GDM1 (cell line): ENCODE measurements at places on chromosomes 16 and 17.

- DNase-seq, result no peak
Measured at GRCh38 chr17:43562679-43563599, 16.8 kb upstream of the ETV4 start.

DNA sequence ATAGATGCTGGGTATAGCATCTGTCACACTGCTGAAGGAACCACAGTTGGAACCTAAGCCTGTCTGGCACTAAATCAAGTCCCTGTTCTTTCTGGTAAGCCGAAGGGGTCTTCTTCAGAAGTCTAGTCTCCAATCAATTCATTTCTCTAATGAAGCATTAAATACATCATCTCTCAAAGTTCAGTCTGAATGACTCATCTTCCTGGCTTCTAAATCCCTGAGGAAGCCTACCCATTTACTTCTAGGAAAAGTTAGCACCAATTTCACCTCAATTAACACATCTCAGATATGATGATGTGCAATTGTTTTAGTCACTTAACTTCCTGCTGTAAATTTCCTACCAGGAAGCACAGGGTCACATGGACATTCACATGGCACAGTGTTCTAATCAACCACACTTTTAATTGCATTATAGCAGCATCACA lies 49.9 kb downstream of the TEX14 start:
- no peak for DNase-seq

- no peak for DNase-seq
Measured at GRCh38 chr16:70689970-70690891, 4.4 kb upstream of the MTSS2 start.

DNA sequence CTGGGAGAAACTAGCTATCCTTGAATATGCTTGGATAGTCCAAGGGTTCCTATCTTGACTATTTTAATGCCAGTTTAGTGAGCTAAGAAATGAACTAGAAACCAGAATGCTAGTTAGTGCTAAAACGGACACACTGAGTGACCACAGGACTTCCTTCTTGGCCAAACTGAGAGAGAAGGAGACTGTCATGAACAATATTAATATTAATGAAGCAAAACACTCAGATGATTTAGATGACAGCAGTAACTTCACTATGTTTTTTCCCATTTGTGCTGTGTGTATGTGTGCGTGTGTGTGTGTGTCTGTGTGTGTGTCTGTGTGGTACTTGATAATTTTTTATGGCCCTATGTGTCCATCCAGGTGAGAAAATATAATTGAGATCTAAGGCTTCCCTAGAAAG lies 2.2 kb upstream of the ATXN1L start:
- no peak for DNase-seq

GRCh38 chr17:9767432-9767991 lies 23.9 kb downstream of the DHRS7C start:
- DNase-seq, result no peak

DNA sequence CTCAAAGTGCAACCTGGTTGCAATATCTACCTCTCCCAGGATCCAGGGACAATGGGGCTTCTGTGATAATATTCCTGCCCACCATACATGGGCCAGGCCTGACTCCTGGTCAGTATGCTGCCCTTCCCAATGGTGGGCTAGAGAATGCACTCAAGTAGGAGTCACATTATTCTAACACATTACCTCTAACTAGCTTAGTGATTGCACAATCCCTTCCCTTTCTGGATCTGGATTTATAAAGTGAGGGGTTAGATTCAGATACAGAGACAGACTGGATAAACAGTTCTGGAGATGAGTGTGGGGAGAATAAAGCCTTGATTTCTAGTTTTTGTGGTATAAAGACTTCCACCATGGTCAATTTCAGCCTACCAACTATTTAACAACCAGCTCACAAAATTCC lies 33.0 kb downstream of the LYRM1 start:
- no peak for DNase-seq

DNA sequence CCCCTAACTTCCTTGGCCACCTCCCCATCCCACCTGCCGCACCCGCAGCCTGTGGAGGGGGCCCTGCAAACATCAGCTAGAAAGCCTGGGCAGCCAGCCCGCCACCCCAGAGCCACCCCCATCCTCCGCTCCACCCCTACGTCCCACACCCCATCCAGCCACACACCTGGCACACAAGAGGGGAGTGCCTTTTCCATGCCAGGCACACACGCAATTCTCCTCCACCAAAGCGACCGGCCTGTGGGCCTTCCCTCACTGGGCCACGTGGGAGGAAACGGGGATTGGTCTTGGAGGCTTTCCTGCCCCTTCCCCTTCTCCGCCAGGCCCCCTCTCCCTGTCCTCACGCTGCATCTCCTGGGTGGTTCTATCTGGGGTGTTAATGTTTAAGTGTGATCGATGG lies 48.7 kb upstream of the TNRC6C start:
- DNase-seq, result no peak

DNA sequence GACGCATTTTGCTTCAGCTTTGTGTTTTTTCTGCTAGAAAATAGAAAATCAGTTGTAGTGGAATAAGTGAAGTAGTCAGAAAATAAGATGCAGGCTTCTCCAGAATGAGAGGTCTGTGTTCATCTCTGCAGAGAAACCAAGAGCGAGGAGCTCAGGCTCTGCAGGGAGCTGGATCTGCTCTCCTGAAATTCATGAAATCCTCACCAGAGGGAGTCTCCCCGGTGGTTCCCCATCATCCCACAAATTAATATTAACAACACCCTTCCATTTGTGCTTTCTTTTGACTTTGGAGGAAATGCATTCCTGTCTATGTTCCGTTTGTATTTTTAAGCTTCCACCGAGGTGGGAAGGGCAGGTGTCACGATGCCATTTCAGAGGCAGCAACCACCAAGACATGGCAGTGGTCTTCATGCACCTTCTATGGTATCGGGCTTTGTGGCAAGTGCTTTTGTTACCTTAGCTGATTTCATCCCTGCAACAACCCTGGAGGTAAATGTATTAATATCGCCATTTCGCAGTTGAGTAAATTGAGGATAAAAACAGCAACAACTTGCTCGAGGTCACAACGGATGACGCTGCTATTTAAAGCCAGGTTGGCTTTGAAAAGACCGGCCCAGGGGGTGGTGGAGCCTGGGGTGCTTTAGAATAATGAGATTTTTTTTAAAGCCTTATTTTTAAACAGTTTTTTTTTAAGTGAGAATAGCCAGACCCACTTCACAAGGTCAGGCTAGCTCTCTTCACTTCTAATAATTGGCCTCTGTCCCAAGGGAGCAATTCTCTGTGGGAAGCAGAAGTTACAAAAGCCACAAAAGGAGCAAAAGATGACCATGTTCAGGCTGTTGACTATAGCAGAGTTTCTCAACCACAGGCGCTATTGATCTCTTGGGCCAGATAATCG lies 367.6 kb upstream of the ERCC4 start:
- DNase-seq, result no peak

DNA sequence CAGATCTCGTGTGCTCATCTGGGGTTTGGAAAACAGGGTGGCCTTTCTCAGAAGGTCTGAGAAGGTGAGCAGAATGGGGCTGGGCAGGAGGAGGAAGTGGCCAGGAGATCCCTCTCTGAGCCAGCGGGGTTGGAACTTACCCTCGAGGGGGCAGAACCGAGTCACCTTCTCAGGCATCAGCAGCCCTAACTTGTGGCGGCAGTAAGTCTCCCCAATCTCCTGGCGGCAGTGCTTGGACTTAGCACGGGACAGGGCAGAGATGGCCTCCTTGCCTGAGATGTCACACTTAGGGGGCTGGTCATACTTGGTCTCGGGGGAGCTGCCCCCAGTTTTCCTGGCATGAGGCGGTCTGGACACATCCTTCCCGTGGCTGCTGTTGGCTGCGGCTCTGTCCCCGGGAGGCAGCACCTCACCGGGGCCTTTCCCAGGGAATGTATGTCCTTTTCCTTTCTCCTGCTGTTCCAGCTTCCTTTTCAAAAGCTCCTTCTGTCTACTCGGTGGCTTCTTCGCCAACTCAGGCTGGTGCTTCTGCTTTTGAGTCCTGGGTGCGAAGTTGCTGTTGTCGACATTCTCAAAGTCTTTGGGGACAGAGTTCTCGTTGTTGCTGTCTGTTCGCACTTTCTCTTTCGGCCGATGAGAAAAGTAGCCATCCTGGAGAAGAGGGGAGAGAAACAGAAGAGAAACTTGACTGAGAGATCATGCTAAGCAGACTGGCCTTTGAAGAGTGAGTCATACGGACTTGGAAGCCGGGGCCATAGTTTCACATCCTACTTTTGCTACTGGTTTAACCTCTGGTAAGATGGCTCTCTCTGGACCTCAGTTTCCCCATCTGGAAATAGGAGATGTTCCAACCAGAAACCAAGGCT lies 211.7 kb downstream of the XYLT1 start:
- no peak for DNase-seq

DNA sequence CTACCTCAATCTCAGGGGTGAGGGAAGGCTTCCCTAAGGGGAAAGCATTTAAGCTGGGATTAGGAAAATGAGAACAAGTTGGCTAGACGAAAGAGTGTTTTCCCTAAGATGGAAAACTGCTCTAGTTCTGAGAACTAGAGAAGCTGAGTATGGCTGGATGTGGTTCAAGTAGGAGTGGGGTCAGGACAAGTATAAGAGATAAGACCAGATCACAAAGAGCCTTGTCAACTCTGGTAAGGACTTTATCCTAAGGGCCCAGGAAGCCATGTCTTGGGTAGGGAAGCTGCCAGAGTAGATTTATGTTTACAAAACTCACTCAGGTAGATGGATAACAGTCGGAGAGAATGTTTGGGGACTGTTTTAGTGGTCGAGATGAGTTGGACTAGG lies 1.7 kb downstream of the ANKS4B start:
- no peak for DNase-seq
